ENCODE measurements at places on chromosomes 6 and 20. TPM values are rescaled to one million over a fixed set of nuclear protein-coding genes. Genes with fewer than 3 reads are reported as not detected.

The MAK gene
- 0.18 TPM for total RNA-seq

The SGK2 gene
- 2.4 TPM for total RNA-seq

The TBXT gene
- not detected for total RNA-seq

The NCOA6 gene
- 9.9 TPM for total RNA-seq

The CTCFL gene
- total RNA-seq: 0.09 TPM

The PLCB4 gene
- total RNA-seq: 23.6 TPM

The FOXQ1 gene
- total RNA-seq: not detected

All from cardiac muscle cell (in vitro differentiated cells and primary cell).